ENCODE measurements at places on chromosomes 13 and 19. TPM values are rescaled to one million over a fixed set of nuclear protein-coding genes. Genes with fewer than 3 reads are reported as not detected.
A peak's percentile ranks its signal among the peaks of the same experiment; 100 is the strongest.

- no peak overlapping the region for H3K27ac ChIP-seq
- no peaks in the 10 kb centered on the region for H3K4me1 ChIP-seq
- DNase-seq = no peak
- no peaks in the 10 kb centered on the region for H3K36me3 ChIP-seq
- H3K27me3 ChIP-seq = no peaks in the 10 kb centered on the region
Measured at GRCh38 chr19:30817197-30817596, 445.0 kb downstream of the ZNF536 start.

DNA sequence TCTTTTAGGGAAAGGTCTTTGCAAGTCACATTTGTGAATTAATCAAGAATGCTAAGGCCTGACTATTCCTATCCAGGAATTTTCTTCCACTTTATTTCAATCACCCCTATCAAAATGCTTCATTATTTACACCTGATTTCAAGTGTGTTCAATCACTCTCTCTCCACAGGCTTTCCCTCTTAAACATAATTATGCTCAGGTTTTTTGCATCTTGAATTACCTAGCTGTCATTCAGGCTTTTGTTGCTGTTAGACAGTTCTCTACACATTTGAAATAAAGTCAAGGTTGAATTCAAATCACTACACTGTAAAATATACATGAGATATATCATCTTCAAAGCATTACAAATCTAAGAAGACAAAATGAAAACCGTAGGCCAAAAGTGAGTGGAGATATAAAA is 941.3 kb upstream of the SLITRK1 start:
- no peak overlapping the region for H3K4me3 ChIP-seq
- no peaks in the 10 kb centered on the region for H3K36me3 ChIP-seq
- H3K27me3 ChIP-seq = no peaks in the 10 kb centered on the region
- DNase-seq = no peak
- no peak overlapping the region for H3K27ac ChIP-seq
- H3K4me1 ChIP-seq = no peaks in the 10 kb centered on the region

DNA sequence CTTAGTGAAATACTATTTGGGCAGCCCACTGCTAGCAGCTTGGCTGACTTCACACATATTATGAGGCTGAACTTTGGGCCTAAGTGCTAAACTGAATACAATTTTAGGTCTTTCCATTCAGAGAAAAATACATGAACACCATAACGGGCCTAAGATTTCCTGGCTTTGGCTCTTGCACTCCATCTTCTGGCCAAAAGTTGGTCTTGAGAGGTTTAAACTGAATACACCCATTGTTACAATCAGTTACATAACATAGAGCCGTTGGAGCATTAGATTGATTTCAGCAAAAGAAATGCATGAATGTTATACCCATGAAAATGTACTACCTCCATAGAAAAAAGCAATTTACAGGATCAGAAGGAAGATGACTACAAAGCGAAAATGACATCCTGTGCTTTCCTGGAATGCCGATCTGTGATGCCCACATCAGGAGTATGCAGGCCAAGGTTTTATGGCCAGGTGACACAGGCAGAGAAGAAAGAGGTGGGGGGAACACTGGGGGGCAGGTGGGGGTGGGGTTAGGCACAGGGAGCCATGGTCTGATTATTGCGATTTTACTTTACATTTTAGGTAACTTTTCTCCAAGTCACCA is 11.1 kb upstream of the SHISA2 start:
- DNase-seq = no peak
- no peaks in the 10 kb centered on the region for H3K4me1 ChIP-seq
- no peak overlapping the region for H3K4me3 ChIP-seq
- no peaks in the 10 kb centered on the region for H3K36me3 ChIP-seq
- no peaks in the 10 kb centered on the region for H3K27me3 ChIP-seq
- no peak overlapping the region for H3K27ac ChIP-seq

DNA sequence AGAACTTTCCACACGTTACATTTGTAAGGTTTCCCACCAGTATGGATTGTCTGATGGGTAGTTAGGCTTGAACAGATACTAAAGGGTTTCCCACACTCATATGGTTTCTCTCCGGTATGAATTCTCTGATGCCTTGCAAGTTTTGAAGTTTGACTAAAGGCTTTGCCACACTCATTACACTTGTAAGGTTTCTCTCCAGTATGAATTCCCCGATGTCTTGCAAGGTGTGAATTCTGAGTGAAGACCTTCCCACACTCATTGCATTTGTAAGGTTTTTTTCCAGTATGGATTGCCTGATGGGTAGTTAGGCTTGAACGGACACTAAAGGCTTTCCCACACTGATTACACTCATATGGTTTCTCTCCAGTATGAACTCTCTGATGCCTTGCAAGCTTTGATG is 7.6 kb upstream of the ZNF415 start:
- H3K4me1 ChIP-seq = no peaks in the 10 kb centered on the region
- peaks cover 15% of the 10 kb centered on the region for H3K36me3 ChIP-seq
- H3K4me3 ChIP-seq = no peak overlapping the region
- no peak overlapping the region for H3K27ac ChIP-seq
- no peak for DNase-seq
- H3K27me3 ChIP-seq = no peaks in the 10 kb centered on the region

DNA sequence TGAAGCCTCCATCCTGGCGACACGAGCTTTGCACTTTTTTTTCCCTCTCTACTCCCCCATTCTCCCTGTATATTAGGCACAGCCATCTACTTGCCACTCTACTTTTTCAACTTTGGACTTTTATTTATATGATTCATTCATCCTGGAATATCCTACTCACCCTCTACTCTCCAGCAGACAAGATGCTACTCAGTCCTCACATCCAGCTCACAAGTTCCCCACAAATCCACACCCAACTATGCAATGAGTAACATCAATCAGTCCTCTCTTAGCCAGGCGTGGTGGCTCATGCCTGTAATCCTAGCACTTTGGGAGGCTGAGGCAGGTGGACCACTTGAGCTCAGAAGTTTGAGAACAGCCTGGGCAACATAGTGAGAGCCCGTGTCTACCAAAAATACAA is 23.9 kb upstream of the URAD start:
- no peaks in the 10 kb centered on the region for H3K27me3 ChIP-seq
- no peak for DNase-seq
- H3K27ac ChIP-seq = no peak overlapping the region
- no peak overlapping the region for H3K4me3 ChIP-seq

- H3K4me3 ChIP-seq = no peak overlapping the region
- no peaks in the 10 kb centered on the region for H3K27me3 ChIP-seq
- H3K4me1 ChIP-seq = peaks cover 3% of the 10 kb centered on the region
- no peak for DNase-seq
Measured at GRCh38 chr19:1584500-1585242, 8.0 kb downstream of the MBD3 start.

GRCh38 chr19:17847538-17848366 is at the start of gene JAK3:
TSS of gene JAK3 (minus strand) at chr19:17847982. CDS start at chr19:17844417, 3,565 bp downstream.
- no peaks in the 10 kb centered on the region for H3K36me3 ChIP-seq
- H3K27ac ChIP-seq = peak within 1 kb of the TSS; percentile 67
- H3K27me3 ChIP-seq = peaks cover 38% of the 10 kb centered on the region
- no peaks in the 10 kb centered on the region for H3K4me1 ChIP-seq

DNA sequence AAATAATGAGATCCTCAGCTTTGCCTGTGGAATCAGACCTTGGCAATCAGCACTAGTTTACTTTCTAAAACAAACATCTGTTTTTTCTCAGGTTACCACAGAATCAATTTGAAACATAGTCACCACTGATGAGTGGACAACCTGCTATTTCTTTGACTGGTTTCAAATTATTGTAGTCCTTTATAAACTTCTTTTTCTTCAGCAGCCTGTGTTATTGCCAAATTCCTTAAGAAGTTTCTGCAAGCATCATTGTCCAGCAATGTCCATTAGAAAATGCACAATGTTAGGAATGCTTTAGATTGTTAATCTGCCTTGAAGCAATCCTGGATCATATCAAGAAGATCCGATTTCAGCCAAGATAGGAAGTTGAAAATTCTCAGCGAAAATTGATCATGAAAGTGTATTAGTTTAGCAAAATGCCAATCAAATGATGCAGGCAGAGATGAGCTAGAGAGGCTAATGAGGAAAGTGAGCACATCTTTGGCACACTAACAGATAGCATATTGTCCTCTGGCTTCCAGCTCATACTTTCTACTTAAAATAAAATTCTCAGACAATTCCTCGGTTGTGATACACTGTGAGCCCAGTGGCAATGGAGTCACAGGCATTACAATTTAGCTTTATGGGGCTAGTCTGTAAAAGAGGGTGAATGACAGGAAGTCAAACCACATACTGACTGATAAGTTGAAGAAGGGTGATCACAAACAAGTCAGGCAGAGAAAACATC is 270.6 kb downstream of the SLITRK6 start:
- H3K4me3 ChIP-seq = no peak overlapping the region
- no peaks in the 10 kb centered on the region for H3K27me3 ChIP-seq
- H3K36me3 ChIP-seq = no peaks in the 10 kb centered on the region
- H3K4me1 ChIP-seq = no peaks in the 10 kb centered on the region
- H3K27ac ChIP-seq = no peak overlapping the region

SLC25A41 gene
- 0.42 TPM for total RNA-seq

KLF1 gene
- not detected for total RNA-seq
